ENCODE measurements at places on chromosomes 11 and 22.

DNA sequence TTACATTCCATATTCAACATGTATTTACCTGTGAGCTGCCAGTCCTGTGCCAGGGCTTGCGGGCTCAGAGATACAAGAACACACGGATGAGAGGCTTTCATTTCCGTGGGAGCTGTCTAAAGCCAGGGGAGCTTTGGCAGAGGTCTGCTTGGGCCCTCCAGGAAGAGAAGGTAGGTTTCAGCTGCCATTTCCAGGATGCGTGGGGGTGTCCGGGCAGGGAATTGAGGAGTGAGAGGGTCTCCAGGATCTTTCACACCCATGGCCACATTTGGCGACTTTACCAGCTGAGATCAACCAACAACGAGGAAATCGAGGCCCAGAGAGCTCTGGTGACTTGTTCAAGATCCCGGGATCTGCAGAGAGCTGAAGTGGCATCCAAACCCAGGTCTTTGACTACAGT, 119.6 kb downstream of the BUD13 start:
- DNase-seq: no peak

GRCh38 chr22:39925909-39926679, 25.2 kb downstream of the GRAP2 start:
- DNase-seq: no peak

DNA sequence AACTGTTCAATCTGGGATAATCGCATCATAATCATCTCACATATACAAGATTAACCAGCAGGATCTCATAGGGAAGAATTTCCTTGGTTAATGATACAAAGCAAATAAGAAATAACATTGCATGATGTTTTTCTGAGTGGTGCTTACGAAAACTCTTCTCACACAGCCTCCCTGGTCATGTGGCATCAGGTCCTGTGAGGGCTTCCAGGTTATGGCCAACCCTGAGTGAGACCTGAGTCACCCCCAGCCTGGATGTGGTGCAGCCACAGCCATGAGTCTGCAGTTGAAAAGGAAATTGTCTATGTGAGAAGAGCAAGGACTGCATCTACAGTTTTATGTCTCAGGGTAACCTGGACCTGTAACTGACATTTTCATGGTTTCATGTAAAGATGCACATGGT, 90.5 kb upstream of the XKR3 start:
- DNase-seq: no peak

GRCh38 chr11:127471662-127472061, 471.1 kb upstream of the KIRREL3 start:
- no peak for DNase-seq
